ENCODE measurements at places on chromosomes 1 and 21.
A peak's percentile ranks its signal among the peaks of the same experiment; 100 is the strongest.

DNA sequence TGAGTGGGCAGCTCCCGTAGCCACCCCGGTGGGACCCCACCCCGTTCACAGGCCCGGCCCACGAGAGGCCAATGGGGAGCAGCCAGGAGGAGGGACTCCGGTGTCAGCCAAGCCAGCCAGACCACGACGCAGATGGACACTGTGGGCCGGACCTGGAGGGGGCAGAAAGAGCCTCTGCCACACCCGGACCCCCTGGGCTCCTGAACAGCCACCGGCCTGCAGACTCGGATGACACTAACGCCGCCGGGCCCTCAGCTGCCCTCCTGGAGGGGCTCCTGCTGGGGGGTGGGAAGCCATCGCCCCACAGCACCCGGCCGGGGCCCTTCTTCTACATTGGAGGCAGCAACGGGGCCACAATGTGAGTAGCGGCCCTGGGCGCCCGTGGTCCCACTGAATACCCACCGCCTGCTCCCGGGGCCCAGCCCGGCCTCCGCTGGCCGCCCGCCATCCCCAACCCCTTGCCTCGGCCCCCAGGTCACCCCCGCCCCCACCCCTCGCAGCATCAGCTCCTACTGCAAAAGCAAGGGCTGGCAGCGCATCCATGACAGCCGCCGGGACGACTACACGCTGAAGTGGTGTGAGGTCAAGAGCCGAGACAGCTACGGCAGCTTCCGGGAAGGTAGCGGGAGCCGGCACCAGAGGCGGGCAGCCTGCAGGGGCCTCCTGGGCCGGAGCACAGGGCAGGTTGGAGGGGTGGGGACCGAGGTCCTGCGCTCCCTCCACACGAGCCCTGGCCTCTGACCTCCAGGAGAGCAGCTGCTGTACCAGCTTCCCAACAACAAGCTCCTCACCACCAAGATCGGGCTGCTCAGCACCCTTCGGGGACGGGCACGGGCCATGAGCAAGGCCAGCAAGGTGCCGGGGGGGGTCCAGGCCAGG is 6.5 kb downstream of the TTLL10 start:
- no peak for DNase-seq

DNA sequence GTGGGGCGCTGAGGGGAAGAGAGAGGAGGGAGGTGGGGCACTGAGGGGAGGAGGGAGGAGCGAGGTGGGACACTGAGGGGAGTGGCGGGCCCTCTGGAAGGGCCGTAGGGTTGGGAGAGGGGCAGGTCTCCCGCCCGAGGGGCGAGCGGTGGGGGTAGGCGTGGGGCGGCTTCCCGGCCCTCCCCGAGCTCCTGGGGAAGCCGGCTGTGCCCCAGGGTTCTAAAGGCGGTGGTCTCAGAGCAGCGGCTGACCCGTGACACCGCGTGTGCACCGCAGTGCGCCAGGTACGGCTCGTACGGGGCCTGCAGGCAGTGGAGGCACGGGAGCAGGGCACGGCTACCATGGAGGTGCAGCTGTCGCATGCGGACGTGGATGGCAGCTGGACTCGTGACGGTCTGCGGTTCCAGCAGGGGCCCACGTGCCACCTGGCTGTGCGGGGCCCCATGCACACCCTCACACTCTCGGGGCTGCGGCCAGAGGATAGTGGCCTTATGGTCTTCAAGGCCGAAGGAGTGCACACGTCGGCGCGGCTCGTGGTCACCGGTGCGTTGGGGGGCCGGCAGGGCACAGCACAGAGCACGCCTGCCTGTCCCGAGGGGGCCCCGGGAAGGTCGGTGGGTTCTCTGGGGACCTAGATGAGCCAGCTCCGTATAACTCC is 68.5 kb downstream of the OBSCN start:
- no peak for DNase-seq

GRCh38 chr1:12546771-12547585 is 71.0 kb downstream of the DHRS3 start:
- no peak for DNase-seq

DNA sequence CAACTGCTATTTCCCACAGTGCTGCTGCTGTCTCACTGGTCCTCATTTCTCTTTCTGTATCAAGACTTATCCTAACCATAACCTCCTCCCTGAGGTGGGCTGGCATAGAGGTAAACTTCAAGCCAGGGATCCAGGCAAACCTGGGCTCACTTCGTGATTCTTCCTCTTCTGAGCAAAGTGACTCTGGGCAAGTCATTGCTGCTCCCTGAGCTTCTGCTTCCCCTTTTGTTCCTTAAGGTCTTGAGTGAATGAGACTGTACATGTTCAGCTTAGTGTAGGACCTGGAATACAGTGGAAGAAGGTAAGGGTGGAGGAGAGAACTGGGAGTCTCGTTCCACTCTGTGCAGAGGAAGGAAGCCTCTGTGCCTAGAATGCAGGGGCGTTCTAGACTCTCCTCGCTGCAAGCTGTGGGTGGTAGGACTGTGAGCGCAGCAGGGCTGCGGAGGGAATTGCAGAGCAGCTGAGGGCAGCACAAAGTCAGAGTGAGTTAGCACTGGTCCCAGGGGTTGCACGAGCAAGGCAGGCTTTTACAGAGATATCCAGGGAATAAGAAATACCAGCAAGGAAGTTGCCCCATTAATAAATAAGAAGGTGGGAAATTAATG is 11.4 kb upstream of the ERI3 start:
- no peak for DNase-seq

GRCh38 chr1:37682334-37682987 is 9.9 kb upstream of the CDCA8 start:
- peak; percentile 65 for DNase-seq

DNA sequence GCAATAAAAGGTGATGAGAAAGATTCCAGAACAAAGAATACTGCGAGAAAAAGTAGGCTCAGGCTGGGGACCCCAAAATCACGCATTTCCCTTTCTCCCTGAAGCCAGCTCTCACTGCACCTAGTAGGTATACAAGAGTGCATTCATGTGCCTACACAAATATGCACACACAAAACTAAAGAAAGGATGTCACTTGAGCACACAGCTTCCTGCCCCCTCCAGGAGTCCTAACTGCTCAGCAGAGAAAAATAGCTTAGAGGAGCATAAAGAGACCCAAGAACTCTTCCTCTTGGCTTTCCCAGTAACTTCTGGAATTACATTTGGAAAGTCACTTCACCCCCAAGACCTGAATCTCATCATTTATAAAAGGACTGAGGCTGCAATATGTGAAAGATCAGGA is 38.0 kb downstream of the JAK1 start:
- DNase-seq: no peak

- DNase-seq: no peak
Measured at GRCh38 chr1:158027508-158027907, 34.1 kb downstream of the KIRREL1 start.

GRCh38 chr1:16986962-16987361 is 6.5 kb upstream of the MFAP2 start:
- no peak for DNase-seq

GRCh38 chr1:16321176-16321867 is 31.0 kb downstream of the FBXO42 start:
- DNase-seq: no peak

DNA sequence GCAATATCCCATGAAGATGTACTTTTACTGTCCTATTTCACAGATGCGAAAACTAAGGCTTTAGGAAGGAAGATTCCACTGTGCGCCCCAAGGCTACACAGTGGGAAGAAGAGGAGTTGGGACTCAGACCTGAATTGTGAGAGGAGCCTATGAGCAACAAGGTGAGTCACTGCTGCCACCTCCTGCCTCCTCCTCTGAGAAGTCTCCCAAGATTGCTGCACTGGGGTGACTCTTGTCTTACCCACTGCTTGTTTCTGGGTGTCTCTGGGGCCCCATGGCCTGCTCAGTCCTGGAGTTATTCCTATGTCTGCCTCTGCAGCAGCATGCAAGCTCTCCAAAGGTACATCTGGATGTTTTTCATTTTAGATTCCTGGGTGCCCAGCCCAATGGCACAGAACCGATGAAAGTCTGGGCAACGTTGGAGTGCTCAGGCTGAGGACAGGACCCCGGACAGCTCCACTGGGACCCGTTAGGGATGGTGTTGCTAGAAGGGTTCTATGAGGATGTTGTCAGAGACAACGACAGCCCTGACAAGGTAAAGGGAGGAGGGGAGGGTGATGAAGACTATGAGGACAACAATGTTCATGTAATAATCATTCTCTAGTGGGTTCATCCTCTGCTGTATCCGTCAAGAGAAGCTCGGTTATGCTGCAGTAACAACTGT is 11.0 kb upstream of the C1QA start:
- no peak for DNase-seq
